Kasumi-1 (cell line): ENCODE measurements at places on chromosomes 4 and X.

DNA sequence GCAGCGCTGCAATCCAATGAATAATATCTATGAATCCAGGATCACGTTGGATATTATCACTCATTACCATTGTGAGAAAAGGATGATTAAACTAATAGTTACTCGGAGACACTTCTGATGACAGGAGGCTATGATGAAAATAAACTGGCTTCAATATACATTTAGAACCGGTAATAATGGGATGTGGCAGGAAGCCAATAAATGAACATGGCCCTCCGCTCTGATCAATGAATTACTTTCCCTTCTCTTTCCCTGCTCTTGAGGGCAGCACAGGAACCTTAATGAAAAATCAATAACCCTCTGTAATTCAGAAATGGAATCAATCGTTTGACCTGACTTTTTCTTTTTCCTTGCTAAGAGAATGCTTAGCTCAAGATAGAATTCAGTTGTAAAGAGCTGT lies 103.9 kb upstream of the PAQR3 start:
- no peak for DNase-seq

DNA sequence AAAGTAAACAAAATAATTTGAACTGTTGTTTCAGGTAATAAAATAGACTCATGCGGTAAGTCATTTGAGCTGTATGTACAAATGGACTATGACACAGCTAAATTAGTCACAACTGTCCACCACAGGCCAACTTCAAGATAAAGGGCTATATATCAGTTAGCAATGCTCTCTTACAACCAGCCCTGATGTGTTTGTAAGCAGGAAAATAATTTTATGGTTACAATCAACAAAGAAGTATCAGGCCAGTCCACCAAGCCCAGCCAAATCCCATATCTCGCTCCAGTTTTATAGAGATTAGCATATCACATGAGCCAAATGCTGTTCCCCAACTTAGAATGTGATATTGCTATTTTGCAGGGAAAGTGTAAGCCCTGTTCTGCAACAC lies 511 bp upstream of the DUSP21 start:
- DNase-seq, result no peak

- no peak for DNase-seq
These were observed 227.9 kb downstream of the HNRNPD start for GRCh38 chr4:82145850-82146249.

DNA sequence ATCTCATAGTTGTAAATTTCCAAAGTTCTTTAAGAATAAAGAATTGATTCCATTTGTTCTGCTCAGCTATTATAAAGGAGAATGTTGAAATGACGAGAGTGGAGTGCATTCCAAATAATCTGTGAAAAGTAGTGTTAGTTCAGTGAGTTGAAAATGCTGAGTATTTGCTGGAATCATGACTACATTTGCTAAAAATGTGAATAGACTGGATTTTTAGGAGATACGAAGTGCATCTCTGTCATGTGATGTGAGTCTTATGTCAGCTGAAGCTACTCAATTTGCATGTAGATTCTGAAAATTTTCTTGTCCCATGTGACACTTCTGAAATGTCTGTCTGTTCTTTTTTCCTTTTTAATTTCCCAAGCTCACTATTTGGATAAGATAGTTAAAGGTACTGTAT lies 206.0 kb downstream of the DCTD start:
- DNase-seq, result no peak

GRCh38 chr4:165610679-165611437 lies 232.1 kb downstream of the CPE start:
- no peak for DNase-seq

GRCh38 chrX:12804655-12805054 lies 13.4 kb downstream of the PRPS2 start:
- DNase-seq, result no peak

GRCh38 chr4:22941688-22942375 lies 249.1 kb downstream of the GBA3 start:
- DNase-seq, result no peak

GRCh38 chr4:182835006-182835740 lies 82.0 kb downstream of the DCTD start:
- no peak for DNase-seq

DNA sequence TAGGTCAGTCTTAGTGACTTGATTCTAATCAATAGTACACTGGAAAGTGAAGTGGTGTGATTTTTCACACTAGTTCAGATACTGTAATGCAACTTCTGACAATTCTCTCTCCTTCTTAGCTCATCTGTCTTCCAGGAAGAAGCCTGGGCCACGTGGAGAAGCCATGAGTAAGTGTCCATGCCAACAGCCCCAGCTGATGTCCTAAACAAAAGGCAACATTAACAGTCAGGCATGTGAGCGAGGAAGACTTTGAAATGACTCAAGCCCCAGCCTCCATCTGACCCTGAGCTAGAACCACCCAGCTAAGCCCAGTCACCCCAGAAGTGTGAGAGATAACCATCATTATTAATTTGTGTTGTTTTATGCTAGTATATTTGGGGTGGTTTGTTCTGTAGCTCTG lies 115.7 kb upstream of the MAGEB16 start:
- DNase-seq, result no peak

DNA sequence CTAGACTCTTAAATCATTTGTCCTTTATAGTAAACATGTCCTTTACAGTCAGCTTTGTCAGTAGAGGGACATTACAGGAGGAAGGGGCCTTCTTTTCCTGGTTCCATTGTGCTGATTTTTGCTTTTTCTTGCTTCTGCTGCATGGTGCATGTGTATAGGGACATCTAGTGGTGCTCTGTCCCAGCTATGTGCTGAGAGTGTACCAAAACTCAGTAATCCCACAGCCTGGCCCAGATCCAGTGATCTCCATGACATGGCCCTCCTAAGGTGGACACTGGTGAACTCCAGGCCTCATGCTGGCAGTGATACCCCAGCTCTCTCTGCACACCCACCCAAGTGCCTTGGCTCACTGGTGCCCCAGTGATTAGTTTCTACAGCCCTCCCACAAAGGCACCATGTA lies 45.2 kb downstream of the MAGEB17 start:
- DNase-seq, result no peak

DNA sequence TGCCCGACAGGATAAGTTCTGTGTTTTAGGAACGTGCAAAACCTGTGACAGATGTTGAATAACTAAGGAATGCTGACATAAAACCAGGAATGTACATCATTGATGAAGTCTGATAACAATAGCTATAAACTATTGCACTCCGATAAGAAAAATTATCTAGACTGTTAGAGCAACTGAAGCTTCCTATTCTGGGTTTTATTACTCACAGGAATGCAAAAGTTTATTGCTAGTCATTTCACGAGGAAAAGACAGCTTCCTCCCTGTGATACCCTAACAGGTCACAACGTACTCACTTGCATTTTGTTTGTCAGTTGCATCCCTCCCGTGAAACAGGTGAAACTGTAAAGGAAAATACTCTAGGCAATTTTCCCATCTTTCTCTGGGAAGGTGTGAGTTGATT lies 65.9 kb downstream of the CLDN22 start:
- DNase-seq, result no peak

GRCh38 chr4:41747230-41748055 lies 1.1 kb downstream of the PHOX2B start:
- DNase-seq, result no peak

GRCh38 chr4:1793496-1793840 lies 375 bp downstream of the FGFR3 start:
- peak; percentile 16 for DNase-seq

DNA sequence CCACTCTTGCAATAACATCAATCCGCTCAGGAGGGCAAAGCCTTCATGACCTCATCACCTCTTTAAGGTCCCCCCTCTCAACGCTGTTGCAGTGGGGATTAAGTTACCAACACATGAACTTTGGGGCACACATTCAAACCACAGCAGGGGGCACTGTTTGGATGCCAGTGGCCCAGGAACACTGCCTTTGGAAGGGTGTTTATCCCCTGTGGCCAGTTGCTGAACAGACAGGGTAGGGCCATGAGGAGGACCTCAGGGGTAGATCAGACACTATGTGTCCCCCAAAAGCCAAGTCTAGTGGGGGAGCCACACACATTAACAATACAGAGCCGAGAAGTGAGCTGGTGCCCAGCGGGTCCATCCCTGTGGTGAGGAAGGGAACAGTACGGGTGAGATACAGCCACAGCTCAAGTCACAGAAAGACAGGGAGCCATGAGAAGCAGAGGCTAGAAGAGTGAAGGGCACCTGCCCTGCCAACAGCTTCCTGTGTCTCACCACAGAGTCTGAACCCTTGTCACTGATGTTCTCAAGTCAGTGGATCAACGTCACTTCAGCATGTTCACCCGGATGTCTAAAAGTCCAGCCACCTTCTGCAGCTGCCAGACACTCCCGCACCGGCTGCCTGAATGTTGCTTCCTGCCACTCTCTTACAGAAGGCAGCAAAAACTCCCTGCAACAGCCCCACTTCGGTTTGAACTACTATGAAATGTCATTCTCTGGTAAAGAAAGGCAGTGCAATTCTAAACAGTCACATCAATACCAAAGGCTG lies 19.9 kb upstream of the MXD4 start:
- DNase-seq, result peak; percentile 86

GRCh38 chr4:151013491-151013890 lies 1.6 kb downstream of the LRBA start:
- no peak for DNase-seq

DNA sequence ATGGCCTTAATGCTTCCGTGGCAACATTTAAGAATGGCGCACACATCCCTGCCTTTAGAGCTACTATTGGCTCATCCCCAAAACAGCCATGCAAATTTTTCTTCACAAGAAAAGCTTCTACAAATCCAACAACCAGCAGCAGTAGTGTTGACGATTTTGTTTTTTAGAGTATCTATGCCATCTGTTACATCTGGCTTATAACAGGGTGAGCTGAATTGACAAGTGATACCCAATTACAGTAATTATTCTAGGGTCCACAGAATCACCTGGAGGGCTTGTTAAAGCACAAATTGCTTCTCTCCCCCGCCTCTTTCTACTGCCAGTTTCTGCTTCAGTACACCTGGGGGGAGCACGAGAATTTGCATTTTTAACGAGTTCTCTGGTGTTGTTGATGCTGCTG lies 34.1 kb downstream of the DCHS2 start:
- DNase-seq, result no peak

DNA sequence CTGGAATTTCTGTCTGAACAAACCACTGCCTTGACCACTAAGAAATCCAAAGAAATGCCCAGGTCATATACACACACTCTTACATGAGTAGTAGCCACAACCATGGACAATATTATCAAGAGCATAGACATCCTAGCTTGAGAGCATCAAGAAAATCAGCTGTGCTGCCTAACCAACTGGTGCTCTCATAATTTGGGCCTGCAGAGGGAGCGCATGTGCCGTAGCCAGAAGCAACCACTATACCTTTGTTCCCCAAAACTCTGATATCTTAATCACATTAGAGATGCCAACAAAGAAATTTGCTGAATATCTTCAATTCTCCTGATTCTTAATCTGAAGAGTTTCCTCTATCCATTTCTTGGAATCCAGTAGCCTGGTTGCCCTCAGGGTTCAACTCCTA lies 163.6 kb downstream of the ZNF674 start:
- peak; percentile 45 for DNase-seq

DNA sequence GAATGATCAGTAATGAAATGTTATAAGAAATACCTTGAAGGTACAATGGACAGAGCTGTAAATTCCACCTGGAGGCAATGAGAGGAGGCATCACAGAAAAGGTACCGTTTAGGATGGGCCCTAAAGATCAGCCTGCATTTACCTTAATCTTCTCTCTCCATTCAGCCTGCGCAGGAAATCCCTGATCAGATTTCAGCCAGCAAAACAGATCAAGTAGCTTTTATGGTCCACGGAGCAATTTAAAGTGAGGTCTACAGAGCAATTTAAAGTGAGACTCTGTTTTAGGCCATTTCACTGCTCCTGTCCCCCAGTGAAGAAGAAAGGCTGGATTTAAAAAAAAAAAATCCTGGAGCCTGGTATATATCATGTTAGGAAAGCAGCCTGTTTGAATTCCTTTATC lies 195.1 kb upstream of the VCX start:
- DNase-seq, result no peak

DNA sequence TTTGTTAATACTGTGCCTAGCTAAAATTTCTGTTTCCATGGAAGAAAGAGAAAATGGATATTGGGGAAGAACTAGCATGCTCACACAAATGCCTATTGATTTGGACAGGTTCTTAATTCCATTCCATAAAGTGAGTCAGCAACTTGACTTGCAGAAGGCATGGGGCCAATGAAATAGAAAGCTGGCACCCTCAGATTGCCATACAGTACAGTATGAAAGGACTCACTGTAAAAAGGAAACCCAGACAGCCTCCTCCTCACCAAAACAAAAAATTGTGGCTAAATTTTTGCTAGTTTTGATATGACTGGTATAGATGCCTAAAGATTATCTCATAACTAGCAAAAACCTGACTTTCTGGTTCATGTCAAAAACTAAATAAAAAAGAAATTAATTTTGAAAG lies 11.2 kb upstream of the TAB3 start:
- DNase-seq, result no peak

GRCh38 chrX:23662187-23662586 lies 5.1 kb upstream of the PRDX4 start:
- no peak for DNase-seq

- no peak for DNase-seq
These were observed 352.7 kb upstream of the IGFBP7 start for GRCh38 chr4:57462843-57463242.

DNA sequence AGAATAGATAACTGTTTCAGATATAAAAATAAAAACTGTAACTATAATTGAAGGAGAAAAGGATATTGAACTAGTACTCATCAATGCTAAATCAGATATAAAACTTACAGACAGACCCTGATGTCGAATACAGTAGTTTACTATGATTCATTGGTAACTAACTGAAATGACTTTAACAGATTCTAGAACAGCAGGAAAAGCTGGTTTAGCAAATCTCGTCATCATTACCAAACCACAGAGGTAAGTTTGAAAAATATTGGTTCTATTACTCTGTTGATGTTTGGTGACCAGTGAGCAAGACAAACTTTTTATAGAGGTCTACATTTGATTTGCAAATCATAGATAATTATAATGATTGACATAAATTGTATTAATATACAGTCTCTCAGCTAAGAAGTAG lies 551.4 kb upstream of the ADGRL3 start:
- DNase-seq, result no peak

DNA sequence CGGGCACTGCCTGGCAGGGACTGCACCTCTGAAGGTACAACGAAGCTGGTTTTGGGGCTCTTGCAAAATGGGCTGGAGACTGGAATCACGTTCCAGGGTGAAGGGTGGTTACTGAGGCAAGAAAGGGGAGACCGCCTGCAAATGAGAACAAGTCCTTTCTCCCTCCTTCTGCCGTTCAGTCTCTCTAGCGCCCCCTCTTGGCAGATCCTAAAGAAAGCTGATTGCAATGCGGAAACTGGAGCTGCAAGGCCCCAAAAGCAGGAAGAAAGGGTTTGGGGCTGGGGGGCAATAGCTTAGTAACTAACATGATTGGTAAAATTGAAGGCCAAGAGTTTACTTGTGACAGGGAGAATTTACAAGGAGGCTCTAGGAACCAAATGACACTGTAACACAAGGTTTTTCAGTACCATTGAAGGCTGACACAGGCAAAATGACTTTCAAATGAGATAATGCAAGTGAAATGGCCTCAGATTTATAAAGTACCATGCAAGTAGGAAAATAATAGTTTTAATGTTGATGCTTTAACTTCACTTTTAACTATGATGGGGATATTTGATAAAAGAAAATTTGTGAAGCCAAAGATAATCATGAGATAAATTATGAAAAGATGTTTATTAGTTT lies 222.7 kb upstream of the HAND2 start:
- DNase-seq, result peak; percentile 54
